Left forelimb (tissue), 1 donor: ENCODE measurements at places on chromosomes 3 and 15.

DNA sequence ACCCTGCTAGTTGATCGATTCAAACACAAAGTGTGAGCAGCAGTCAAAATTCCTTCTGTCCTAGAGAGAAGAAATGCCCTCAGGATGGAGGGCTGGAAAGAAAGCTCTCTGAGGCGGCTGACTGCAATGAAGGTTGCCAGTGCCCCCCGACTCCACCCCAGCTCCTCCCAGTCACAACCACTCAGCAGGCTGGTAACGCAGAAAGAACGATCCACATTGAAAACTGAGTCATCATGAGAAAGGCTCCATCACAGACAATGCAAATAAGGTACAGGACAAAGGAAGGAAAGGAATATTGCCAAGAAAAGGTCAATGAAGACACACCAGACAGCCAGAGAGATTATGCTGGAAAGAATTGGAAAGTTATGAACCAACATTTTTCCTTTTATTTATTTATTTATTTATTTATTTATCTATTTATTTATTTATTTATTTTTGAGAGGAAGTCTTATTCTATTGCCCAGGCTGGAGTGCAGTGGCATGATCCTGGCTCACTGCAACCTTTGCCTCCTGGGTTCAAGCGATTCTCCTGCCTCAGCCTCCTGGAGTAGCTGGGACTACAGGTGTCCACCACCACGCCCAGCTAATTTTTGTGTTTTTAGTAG lies 17.4 kb upstream of the VGLL4 start:
- no peak for DNase-seq

DNA sequence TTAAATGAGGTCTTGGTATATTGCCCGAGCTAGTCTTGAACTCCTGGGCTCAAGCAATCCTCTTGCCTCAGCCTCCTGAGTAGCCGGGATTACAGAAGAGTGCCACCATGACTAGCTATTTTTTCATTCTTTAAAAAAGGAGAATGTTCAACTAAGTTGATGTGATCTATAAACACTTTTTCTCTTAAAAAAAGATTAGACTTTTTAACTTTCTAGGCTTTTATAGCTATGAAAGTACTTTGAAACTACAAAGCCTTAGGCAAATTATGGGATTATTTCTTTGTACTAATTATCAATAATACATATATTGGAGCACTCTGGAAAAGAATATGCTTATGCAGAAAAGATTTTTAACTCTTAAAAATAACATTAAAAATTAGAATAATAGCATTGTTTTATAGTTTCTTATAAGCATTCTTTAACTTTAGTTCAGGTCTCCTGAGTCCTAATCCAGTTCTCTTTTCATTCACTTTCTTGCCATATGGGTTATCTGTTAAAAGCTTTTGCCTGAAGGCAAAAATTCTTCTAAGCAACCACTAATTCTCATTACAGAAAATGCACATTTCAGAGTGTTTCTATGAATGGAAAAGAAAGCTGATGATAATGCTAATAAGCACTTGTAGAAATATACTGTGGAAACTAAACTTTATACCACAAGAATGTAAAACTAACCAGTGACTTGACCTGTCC lies 87.8 kb downstream of the DPPA2 start:
- no peak for DNase-seq

GRCh38 chr15:73605759-73606436 lies 27.3 kb downstream of the NPTN start:
- no peak for DNase-seq

DNA sequence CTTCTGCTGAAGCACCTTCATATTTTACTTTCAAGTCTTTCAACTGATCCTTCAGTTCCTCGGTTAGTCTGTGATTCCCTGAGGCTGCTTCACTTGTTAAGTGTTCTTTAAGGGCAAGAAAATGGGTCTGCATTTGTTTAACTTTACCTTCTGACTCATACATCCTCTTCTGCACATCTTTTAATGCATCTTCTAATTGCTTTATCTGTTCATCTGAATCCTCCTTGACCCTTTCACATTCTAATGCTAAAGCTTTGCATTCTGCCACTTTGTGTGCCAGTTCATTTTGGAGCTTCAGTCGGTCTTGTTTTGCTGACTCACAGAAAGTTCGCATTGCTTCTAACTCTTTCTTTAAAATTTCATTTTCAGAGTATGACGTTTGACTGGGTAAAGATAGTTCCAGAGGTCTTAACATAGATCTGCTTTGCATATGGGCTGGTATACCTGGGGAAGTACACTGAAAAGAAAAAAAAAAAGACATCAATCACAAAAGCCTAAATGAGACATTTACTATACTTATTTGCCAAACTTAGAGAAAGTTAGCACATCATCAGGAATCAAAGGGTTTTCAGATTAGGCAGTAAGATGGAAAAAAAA lies 94.3 kb downstream of the UACA start:
- no peak for DNase-seq

DNA sequence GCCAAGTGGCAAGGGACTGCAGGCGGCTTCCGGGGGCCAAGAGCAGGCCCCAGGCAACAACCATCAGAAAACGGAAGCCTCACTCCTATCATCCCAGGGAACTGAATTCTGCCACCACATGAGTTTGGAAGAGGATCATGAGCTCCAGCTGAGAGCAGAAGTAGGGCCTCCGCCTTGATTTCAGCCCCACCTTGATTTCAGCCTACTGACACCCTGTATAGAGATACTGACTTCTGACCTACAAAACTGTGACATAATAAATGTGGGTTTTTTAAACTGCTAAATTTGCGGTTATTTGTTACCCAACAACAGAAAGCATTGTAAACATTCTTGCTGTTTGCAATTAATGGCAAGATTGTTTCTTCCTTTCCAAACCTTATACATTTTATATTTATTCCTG lies 21.6 kb upstream of the RARRES1 start:
- no peak for DNase-seq

GRCh38 chr3:45109771-45110508 lies 36.2 kb downstream of the CDCP1 start:
- DNase-seq: no peak

DNA sequence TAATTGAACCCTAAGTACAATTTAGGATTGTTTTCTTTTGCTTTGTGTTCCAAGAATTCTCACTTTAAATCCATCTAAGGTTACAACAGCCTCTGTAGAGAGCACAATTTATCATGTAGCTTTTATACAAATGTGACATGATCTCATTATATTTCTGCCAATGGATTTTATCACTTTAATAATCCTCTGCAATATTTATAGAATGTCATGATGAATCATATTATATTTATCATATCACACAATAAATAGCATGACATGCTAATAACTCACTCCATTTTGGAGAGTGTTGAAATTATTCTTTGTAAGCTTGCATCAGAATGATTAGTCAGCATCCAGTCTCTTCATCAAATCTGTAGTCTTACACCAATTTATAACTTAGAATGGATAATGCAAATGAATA lies 280.6 kb upstream of the ZNF717 start:
- no peak for DNase-seq

- DNase-seq: no peak
Measured at GRCh38 chr15:63277893-63278456, 570 bp downstream of the APH1B start.

- no peak for DNase-seq
Measured at GRCh38 chr3:111594205-111594604, 941 bp downstream of the ZBED2 start.

- no peak for DNase-seq
Measured at GRCh38 chr3:179624451-179624850, 19.9 kb downstream of the NDUFB5 start.
